ENCODE measurements at places on chromosomes 2 and 18.

- DNase-seq: no peak
Measured at GRCh38 chr2:240871071-240871958, 2.7 kb downstream of the AGXT start.

- no peak for DNase-seq
Measured at GRCh38 chr2:170814533-170815230, 2.0 kb upstream of the GAD1 start.

- DNase-seq: no peak
Measured at GRCh38 chr2:65030476-65031332, 25.5 kb upstream of the CEP68 start.

- DNase-seq: no peak
Measured at GRCh38 chr18:46789088-46789487, 32.2 kb upstream of the ST8SIA5 start.

DNA sequence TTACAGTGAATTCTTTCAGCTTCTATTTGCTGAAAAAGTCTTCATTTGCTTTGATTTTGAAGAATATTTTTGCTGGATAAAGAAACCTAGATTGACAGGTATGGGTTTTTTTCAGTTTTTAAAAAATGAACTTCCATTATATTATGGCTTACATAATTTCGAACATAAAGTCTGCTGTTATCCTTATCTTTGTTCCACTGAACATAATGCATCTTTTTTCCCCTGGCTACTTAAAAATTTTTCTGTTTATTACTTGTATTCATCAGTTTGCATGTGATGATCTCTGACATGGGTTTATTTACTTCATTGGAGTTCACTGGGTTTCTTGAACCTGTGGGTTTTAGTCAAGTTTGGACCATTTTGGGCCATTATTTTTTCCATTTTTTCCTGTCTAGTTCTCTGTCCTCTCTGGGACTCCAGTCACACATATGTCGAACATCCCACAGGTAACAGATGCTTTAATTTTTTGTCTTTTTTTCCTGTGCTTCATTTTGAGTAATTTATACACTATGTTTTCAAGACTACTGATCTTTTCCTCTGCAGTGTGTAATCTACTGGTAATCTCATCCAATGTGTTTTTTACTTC lies 33.1 kb downstream of the SEC11C start:
- DNase-seq: no peak

DNA sequence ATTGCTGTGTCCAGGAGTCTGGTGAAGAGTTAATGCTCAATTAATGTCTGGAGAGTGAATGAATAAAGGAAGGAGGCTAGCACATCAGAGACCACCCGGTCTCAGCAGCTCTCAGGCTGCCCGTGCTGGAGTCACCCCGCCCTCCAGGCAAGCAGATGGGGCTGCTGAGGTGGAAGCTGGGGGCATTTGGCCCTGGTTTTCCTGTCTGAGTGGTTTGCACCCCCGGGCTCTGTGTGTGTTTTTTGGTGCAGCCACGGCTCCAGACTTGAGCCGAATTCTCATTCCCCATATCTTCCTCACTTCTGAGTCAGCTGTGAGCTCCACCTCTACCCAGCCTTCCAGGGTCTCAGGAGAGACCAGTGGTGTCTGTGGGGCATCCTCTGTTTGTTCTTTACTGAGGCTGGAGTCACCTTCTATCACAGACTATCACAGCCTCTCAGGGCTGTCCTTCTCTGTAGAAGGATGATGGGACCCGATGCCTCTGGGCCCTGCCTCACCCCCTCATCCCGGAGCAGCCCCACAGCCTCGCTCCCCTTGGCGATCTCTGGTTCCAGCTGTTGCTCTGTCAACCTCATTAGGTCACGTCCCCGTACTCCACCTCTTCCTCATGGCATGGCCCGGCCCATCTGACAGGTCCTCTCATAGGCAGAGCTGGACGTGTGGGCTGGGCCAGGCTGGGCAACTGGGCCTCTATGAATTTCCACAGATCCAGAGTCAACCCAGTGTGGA lies 60.8 kb downstream of the HS1BP3 start:
- DNase-seq: no peak

GRCh38 chr2:96468904-96469303 lies 36.3 kb downstream of the NEURL3 start:
- no peak for DNase-seq

- no peak for DNase-seq
Measured at GRCh38 chr2:173037245-173038120, 38.2 kb upstream of the MAP3K20 start.

- DNase-seq: no peak
Measured at GRCh38 chr18:34492652-34493051, 217.4 kb upstream of the DTNA start.

DNA sequence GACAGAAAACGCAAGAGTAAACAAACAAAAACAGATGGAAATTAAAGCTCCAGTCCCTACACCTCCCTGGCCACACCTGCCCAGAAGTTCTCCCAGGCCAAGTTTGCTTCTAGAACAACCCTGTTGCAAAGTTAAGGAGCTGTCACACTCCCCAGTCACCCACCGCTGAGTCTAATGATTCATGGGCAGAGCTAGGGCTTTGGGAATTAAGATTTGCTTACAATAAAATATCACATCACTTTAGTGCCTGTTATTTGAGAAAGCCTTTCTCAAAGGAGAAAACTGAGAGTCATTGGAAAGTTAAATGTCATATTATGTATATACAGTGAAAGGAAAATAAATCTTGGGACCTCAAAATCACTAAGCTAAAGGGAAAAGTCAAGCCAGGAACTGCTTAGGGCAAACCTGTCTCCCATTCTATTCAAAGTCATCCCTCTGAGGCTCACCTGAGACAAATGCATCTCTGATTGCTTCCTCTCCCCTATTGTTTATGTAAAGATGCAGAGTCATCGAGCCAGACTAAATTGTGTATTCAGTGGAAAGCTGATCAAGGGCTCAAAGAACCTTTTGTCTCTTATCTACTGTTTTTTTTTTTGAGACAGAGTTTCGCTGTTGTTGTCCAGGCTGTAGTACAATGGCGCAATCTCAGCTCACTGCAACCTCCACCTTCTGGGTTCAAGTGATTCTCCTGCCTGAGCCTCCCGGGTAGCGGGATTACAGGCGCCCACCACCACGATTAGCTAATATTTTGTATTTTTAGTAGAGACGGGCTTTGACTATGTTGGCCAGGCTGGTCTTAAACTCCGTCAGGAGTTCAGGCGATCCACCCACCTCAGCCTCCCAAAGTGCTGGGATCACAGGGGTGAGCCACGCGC lies 2.8 kb downstream of the CRYGB start:
- no peak for DNase-seq

DNA sequence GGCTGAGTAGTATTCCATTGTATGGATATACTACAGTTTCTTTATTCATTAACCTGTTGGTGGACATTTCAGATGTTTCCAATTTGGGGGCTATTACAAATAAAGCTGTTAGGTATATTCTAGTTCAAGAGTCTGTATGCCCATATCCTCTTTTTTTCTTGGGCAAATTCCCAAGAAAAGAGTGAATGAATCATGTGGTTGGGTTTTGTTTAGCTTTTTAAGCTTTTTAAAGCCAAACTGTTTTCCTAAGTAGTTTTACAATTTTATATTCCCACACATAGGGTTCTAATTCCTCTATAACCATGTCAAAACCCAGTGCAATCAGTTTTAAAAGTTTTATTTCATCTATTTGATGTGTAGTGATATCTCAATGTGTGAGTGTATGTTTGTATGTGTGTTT lies 44.9 kb upstream of the BAZ2B start:
- no peak for DNase-seq

DNA sequence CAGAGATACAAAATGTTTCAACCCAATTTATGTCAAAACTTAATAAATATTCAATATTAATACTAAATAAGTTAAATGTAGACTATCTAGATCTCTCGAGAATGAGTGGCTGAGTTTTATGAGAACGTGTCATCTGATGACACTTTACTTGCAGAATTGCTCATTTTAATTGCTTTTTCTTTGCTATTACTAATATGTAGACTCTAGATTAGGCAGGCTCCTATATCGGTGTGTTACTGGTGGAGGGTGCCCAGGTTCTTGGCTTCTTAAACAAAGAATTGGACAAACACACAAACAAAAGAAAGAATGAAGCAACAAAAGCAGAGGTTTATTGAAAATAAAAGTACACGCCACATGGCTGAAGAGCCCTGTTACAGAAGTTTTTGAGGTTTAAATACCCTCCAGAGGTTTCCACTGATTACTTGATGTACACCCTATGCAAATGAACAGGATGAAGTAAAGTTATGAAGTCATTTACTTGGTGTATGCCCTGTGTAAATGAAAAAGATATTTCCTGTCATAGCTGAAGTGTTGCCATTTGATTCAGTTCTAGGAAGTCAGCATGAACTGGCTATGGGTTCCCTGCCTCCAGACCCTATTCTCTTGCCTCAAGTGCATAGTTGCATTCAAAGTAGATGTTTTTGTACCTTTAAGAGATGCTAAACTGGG lies 122.9 kb upstream of the ITGA4 start:
- DNase-seq: no peak

GRCh38 chr2:20213651-20214565 lies 11.0 kb downstream of the SDC1 start:
- DNase-seq: no peak

DNA sequence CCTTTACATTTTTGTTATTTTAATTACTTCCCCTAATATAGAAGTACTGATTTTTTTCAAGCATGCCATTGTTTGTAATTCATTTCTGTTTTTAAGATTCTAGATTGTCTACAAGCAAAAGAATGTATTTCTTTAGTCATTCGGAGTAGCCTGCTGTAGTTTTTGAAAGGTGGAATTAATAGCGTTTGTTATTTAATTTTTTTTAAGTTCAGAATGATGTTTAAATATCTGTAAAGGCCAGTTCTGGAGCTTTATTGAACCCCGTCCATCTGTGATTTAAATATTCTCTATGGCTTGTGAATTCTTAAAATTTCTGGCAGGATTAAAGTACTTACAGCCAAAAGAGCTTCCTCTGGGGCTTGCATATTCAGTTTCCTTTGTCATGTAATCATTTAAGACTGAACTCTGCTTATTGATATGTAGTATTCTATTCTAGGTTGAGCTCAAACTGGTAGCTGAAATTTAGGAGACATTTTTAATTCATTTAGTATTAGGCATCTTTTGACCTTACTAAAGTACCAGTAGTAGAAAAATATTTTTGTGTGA lies 5.2 kb downstream of the TGIF1 start:
- DNase-seq: no peak

DNA sequence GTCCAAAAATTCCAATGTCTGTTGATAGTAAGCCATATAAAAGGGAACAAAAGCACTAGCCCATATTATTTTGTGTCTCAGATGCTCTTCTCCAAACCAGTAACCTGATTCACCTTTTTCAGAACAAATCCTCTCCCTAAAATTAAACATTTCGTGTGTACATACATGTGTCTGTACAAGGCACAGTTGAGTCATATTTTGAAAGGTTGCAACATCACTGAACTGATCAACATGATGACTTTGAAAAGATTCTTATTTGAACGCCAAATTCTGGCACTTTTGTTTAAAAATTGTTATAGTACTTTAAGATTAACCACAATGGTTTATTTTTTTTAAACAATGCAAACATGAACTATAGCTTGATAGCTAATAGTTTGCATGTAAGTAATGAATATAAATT lies 102.5 kb downstream of the RIT2 start:
- DNase-seq: no peak

- no peak for DNase-seq
Measured at GRCh38 chr2:104040771-104041170, 813.1 kb upstream of the POU3F3 start.

DNA sequence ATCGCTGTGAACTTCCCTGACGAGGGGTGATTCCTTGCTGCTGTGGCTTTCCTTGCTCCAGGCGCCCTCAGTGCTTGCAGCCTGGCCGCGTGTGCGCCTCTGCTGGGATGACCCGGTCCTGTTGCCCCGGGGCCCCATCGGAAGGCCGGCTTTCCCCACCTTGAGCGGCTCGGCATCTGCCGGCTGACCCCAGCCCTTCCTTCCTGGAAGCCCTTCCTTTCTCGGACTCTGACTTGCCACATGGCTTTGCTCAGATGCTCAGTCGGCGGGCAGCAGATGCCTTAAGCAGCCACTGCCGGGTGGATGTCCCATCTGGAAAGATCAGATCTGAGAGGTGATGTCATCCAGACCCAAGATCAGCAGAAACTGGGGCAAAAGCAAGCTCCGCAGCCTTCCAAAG lies 100.5 kb upstream of the ODC1 start:
- DNase-seq: no peak

DNA sequence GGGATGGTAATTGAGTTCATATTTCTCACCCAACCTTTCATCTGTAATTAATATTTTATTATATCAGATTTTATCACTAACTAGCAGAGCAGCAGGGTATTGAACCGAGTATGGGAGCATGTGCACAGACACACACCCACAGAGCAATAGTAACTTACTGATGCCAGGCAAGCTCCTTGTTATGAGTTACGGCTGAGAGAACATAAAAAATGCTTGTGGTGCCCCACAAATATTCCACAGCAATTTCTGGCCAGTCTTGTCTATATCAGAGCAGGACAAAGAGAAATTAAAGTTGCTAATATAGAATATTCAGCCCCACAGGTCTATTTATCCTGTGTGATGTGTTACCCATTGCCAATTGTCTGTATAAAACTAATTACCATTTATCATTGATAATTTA lies 501.8 kb upstream of the RAB12 start:
- DNase-seq: no peak

DNA sequence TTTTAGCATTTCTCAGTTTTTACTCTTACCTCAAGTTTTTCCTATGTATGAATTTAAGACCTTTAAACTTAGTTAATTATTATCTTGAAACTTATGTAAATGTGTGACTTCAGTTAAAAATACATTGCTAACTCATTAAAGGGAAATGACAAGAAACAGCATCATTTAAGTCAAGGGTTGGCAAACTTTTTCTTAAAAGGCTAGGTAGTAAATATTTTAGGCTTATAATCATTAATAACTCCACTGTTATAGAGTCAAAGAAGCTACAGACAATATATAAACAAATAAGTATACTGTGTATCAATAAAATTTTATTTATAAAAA lies 259.7 kb upstream of the RBMS1 start:
- no peak for DNase-seq

- no peak for DNase-seq
Measured at GRCh38 chr2:192072778-192073177, 122.0 kb downstream of the TMEFF2 start.

GRCh38 chr2:208033701-208034502 lies 8.6 kb upstream of the PLEKHM3 start:
- no peak for DNase-seq

- DNase-seq: no peak
Measured at GRCh38 chr2:127139766-127140165, 32.8 kb upstream of the BIN1 start.

- no peak for DNase-seq
Measured at GRCh38 chr2:45904267-45904945, 252.9 kb downstream of the PRKCE start.

GRCh38 chr2:120508567-120509041 lies 162.7 kb downstream of the INHBB start:
- DNase-seq: no peak
